ENCODE measurements at places on chromosomes 12 and 14.
A peak's percentile ranks its signal among the peaks of the same experiment; 100 is the strongest.

DNA sequence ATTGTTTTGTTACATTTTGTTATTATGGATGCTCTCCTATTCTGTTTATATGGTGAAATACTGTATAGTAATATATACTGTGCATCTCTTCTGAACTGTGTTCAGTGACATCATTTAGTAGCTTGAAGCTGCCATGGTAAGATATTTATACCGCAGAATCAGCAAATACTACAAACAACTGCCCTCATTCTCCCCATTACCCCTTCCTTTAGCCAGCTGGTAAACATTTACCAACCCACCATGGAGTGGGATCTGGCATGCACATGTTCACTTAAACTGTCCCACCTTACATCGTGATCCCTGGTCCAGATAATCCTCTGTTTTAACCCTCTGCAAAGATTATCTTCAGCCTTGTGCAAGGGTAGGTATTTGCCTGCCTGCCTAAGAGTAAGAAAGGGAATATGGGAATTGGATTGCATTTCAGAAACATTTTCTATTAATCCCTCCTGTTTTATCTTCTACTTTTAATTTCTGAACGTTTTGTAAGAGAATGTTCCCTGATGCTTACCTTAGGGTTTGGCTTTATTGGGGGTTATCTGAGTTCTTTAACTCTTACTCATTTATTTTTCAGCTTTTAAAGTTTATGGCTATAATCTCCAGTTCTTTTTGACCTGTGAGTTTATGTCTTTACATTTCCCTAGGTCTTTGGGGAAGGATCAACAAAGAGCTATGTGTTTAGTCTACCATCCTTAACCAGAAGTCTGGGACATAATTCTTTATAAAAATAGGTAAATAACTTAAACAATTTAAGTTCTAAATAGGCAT lies 46.5 kb downstream of the FBXO34 start:
- DNase-seq, result no peak

DNA sequence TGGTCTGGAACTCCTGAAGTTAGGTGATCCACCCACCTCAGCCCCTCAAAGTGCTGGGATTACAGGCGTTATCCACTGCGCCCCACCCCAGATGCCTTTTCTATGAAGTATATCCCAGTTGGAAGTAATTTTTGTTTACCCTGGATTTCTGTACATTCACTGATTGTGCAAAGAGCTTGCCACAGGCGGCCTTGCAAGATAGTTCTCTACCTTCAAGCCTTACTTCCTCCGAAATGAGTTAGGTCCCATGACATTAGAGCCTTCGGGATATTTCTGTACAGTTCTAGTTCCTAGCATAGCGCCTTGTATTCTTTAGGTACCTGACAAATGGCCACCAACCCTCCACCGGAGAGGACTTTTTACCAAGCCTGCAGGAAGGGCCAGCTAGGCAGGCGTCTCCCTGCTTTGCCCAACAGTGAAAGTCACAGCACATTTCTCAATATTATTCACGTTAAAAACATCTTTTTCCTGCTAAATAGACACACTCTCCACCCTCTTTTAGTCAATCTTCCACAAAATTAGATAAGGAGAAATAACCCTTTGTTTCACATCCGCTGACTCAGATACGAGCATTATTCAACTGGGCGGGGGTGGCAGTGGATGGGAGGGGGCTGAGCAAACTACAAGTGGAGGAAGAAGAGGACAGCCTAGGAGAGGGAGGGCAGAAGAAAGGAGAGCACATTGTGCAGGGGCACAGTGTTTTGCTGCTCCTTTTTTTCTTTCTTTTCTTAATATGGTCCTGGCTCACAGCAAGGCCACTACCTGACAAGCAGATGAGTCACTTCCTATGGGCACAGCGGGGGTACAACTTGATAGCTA lies 40.0 kb upstream of the CAPRIN2 start:
- peak; percentile 50 for DNase-seq

- DNase-seq, result no peak
Measured at GRCh38 chr12:3203713-3204112, 126.5 kb downstream of the TSPAN9 start.

- DNase-seq, result no peak
Measured at GRCh38 chr12:94620621-94621020, 29.7 kb downstream of the TMCC3 start.

DNA sequence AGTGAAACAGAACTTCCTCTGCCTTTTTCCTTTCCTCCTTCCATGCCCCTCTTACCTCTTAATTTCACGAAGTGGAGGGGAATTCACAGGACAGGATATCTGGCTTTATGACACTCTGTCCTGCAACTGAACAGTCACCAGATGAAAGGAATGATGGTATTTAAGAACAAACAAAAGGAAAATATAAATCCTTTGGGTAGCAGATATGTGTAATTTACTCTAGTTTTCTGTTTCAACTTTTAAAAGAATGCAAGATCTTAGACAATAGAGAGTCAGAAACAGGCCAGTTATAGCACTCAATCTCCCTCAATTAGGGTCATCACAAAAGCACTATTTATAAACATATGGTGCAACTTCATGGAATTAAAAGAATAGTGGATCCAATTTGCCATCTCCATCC lies 25.0 kb upstream of the HMGA2 start:
- DNase-seq, result no peak

- DNase-seq, result no peak
Measured at GRCh38 chr12:5739917-5740316, 205.1 kb downstream of the ANO2 start.

DNA sequence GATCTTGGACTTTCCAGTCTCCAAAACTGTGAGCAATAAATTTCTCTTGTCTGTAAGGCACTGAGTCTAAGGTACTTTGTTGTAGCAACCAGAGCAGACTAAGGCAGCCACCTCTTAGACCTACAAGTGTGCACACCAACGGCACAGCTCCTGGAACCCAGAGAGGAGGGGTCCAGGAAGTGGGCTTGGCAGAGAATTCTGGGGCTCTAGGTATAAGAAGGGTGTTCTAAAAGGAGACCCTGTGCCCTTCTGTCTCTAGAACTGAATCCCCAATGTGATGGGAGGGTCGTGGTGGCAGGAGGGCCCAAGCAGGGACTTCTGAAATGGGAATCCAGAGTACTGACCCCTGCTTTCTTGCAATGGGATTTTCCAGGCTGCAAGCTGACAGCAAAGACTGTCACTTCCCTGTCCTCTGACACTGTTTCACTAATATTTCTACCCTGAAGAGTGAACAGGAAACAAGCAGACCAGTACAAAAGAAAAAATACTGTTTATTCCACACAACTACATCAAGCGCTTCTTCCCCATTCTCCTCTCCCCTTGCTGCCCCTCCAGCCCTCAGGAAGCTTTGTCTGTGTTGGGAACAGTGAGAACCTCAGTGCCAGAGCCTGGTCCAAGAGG lies 13.6 kb upstream of the TFCP2 start:
- no peak for DNase-seq

GRCh38 chr12:126248871-126249403 lies 1183.7 kb downstream of the AACS start:
- peak; percentile 31 for DNase-seq

- DNase-seq, result peak; percentile 84
Measured at GRCh38 chr14:88129306-88130056, 124.5 kb downstream of the GPR65 start.

GRCh38 chr14:67141146-67141900 lies 47.9 kb upstream of the GARIN2 start:
- no peak for DNase-seq

GRCh38 chr14:28902930-28903329 lies 136.3 kb downstream of the FOXG1 start:
- DNase-seq, result no peak

GRCh38 chr14:51323492-51323891 lies 83.4 kb downstream of the TMX1 start:
- no peak for DNase-seq

DNA sequence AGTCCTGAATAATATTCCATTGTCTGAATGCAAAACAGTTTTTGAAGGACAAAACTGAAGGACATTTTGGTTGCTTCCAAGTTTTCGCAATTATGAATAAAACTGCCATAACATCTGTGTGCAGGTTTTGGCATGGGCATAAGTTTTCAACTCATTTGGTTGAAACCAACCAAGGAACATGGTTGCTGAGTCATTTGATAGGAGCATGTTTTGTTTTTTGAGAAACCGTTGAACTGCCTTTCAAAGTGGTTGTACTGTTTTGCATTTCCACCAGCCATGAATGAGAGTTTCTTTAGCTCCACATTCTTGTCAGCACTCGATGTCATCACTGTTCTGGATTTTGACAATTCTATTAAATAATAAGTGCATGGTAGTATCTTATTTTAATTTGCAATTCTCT lies 23.0 kb upstream of the GSG1 start:
- peak; percentile 20 for DNase-seq

DNA sequence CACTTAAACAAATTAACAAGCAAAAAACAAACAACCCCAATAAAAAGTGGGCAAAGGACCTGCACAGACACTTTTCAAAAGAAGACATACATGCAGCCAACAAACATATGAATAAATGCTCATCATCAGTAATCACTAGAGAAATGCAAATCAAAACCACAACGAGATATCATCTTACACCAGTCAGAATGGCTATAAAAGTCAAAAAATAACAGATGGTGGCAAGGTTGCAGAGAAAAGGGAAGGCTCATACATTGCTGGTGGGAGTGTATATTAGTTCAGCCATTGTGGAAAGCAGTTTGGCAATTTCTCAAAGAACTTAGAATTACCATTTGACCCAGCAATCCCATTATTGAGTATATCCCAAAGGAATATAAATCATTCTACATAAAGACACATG lies 34.6 kb upstream of the NT5DC3 start:
- DNase-seq, result no peak

DNA sequence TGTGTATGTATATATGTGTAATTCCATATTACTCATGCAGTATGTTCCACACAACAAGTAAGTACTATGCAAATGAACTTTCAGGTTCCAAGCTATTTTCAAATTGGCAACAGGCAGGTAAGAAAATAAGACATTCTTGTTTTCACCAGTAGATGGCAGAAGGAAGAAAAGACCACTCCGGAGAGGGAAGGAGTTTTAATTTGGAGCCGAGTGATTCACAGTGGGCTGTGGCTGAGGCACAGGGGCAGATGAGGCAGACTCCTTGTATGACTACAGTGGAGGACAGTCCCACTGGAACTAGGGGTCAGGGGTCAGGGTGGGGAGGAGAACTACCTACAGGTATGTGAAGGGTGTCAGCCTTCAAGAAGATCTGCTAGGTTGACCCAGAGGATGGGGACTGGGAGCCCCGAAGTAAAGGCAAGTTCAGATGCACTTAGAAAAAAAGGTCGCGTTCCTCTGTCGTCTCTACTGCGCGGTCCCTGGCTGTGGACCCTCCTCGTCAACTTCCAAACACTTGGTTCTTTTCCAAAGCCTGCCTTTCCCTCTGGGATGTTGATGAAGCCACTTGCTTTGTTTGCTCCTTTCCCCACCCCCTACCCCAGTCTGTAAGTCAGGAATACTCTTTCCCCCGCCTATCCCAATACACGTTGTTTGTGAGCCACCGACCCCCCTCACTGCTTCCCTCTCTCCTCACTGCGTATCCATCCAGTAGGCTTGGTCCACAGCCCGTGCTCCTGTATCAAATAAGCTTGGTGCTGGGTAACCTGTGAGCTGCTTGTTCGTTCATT lies 24.1 kb downstream of the DDX47 start:
- peak; percentile 59 for DNase-seq

DNA sequence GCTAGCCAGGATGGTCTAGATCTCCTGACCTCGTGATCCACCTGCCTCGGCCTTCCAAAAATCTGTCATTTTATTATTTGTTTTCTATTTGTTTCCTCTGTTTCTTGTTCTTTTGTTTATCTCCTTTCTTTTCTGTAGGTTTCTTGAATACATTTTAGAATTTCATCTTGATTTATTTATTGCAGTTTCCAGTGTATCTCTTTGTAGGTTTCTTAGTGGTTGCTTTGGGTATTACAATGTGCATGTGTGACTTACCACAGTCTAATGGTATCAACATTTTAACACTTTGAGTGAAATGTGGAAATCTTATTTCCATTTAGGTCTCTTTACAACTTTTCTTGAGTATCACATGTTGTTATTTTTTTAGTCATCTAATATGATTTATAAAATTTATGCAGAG lies 29.9 kb upstream of the MUCL1 start:
- no peak for DNase-seq

- no peak for DNase-seq
Measured at GRCh38 chr12:66194122-66194521, 5.1 kb downstream of the IRAK3 start.

- DNase-seq, result no peak
Measured at GRCh38 chr12:27180906-27181505, 63.1 kb upstream of the STK38L start.
